ENCODE measurements at places on chromosomes 6 and 20. TPM values are rescaled to one million over a fixed set of nuclear protein-coding genes. Genes with fewer than 3 reads are reported as not detected.

- no peak for DNase-seq
These were observed 140.2 kb upstream of the PHACTR1 start for GRCh38 chr6:12576389-12576788.

F13A1 gene
- total RNA-seq, result 0.33 TPM

OR2J3 gene
- total RNA-seq, result not detected

SAPCD1 gene
- 3.7 TPM for total RNA-seq

EMILIN3 gene
- total RNA-seq, result not detected

ADGRB3 gene
- total RNA-seq, result not detected

BACH2 gene
- 44.4 TPM for total RNA-seq

DNA sequence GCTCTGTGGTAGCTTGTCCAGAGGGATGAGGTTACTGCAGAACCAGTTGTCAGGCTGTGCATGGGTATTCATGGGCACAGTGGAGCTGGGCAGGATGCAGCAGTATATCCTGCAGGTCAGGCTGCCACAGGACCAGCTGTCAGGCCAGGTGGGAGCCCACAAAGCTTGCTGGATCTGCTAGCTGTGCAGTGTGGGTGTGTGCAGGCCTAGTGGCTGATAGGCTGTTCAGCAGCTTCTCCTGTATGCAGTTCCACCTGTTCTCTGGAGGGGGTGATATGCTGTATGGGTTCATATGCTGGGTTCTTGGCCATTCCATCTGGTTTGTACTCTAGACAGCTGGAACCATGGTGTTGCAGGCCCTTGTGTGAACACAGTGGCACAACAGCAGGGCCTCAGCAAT, 40.6 kb upstream of the TPD52L1 start:
- no peak for DNase-seq

MRPL18 gene
- 45.2 TPM for total RNA-seq

GRCh38 chr6:12261502-12261901, 28.7 kb upstream of the EDN1 start:
- no peak for DNase-seq

- no peak for DNase-seq
These were observed 104.9 kb upstream of the SLC22A23 start for GRCh38 chr6:3561725-3562124.

ELOVL2 gene
- not detected for total RNA-seq

- DNase-seq, result no peak
These were observed 8.4 kb upstream of the TGM2 start for GRCh38 chr20:38173237-38174156.

DEF6 gene
- 236 TPM for total RNA-seq

DNA sequence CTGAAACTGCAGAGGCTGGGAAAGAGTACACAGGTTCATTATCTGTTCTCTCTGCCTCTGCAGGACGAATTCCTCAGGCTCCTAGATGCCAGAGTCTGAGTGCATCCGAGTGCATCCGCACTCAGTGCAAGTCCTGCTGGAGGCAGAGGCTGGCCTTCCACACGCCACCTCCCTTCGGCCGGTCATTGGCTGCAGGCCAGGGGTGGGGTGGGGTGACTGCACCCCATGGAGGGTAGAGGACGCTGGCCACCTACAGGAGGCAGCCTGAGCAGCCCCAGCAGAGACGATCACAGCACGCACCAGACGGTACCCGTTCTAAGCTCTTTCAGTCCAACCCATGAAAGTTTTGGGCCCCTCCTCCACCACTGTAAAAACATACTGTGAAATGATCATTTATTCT, 11.7 kb downstream of the SFT2D1 start:
- DNase-seq, result no peak

CALHM4 gene
- total RNA-seq, result not detected

SSTR4 gene
- not detected for total RNA-seq

ADAM33 gene
- total RNA-seq, result not detected

- no peak for DNase-seq
These were observed 112.0 kb downstream of the BACH2 start for GRCh38 chr6:90184334-90185298.

GRCh38 chr20:5078399-5078958, 41.3 kb downstream of the PCNA start:
- peak; percentile 83 for DNase-seq

DNA sequence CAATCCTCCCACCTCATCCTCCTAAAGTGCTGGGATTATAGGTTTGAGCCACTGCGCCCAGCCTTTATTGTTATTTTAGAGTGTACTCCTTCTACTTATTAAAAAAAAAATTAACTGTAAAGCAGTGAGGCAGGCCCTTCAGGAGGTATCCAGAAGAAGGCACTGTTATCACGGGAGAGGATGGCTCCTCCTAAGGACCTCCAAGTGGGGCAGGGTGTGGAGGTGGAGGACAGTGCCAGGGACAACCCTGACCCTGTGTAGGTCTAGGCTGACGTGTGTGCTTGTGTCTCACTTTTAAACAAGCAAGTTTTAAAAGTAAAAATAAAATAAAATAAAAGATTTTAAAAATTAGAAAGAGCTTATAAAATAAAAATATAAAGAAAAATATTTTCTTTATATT, 23.7 kb upstream of the TAF4 start:
- no peak for DNase-seq

SMIM13 gene
- total RNA-seq, result 6.1 TPM

GRCh38 chr20:6489361-6490171, 277.9 kb upstream of the BMP2 start:
- DNase-seq, result no peak

DNA sequence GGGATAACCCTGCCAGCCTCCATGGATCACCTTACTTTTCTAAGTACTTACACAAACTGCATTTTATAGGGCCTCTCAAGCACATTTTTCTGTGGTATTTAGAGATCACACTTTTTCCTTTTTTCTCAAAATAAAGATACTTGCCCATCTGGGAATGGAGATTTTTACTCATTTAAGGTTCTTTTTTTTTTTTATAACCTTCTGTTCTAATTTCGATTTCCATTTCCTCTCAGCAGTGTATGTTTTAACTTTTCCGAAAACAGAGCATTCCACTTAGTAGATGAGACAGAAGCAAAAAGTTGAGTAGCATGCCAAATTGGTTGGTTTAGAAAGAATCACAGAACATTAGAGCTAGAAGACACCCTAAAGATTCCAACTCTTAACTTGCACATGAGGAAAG, 214.3 kb downstream of the ARHGAP18 start:
- no peak for DNase-seq

GRCh38 chr6:1679688-1680068, 70.0 kb downstream of the FOXC1 start:
- no peak for DNase-seq

GRCh38 chr6:167892835-167893815, 66.4 kb downstream of the AFDN start:
- DNase-seq, result no peak

KHDRBS2 gene
- not detected for total RNA-seq

DNA sequence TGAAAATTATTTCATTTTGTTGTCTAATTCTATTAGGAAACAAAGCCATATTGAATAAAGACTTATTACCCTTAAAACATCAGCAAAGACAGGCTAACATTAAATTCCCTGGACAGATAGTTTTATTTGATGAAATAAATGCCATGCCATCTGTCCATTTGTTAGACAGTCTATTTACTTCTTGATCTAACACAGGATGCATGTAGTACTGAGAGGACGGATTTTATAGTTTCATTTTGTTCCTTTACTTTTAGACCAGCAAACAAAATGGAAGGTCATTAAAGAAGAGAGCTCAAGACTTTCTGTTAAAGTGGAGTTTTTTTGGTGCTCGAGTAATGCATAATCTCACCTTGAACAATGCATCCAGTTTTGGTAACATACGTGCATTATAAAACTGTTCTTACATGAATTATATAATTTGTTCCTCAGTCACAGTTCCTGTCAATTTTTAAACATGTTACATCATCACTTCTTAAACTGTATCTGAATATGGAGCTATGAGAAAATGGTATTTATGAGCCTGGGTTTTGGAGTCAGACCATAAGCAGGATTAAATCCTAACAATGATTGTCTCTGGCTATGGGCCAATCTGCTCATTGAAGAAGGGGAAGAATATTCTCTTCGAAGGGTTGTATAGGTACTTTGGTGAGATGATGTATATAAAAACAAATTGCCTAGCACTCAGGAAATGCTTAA, 46.0 kb downstream of the RFX6 start:
- no peak for DNase-seq

CDH4 gene
- total RNA-seq, result 0.39 TPM

GRCh38 chr6:136587527-136587926, 37.3 kb upstream of the MAP7 start:
- no peak for DNase-seq

Measured in CD4-positive, alpha-beta memory T cell (primary cell).